Subcutaneous preadipocyte (primary cell): ENCODE measurements at places on chromosomes 1 and 21. TPM values are rescaled to one million over a fixed set of nuclear protein-coding genes. Genes with fewer than 3 reads are reported as not detected.

PTPRC gene
- total RNA-seq, result not detected in 2 replicates

NTMT2 gene
- total RNA-seq, result not detected in 2 replicates

FAM72C gene
- total RNA-seq, result under 0.01 and 1.2 TPM in 2 replicates

SYT11 gene
- total RNA-seq, result 20.2 and 25.6 TPM in 2 replicates

TSTD1 gene
- total RNA-seq, result 0.39 and 0.73 TPM in 2 replicates

ZBTB7B gene
- total RNA-seq, result 11.4 and 14.5 TPM in 2 replicates

TOE1 gene
- total RNA-seq, result 16.2 and 19.4 TPM in 2 replicates

USH2A gene
- under 0.01 TPM in 1 of 2 replicates, not detected in the other for total RNA-seq

VSIG8 gene
- total RNA-seq, result not detected in 2 replicates

FOXO6 gene
- total RNA-seq, result under 0.01 TPM in 1 of 2 replicates, not detected in the other
